ENCODE measurements at places on chromosomes 4 and X. TPM values are rescaled to one million over a fixed set of nuclear protein-coding genes. Genes with fewer than 3 reads are reported as not detected.

DNA sequence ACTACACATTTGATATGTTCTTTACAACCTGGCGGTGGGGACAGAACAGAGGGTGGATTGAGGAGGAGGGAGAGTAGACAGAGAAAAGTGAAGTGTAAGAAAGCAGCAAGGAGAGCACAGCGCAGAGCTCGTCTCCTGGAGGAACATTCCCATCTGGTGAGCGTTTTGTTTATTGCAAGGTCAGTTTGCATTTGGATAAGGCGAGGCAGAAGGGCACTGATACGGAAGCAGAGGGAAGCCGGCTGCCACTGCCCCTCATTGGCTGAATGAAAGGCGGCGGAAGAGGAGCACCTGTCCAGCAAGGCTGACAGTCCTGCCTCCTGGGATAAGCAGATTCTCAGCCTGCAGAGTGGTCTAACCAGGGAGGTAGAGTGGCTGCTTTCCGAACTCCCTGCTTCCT lies 83.2 kb downstream of the GPR143 start:
- no peak for DNase-seq

- DNase-seq, result no peak
Observed at GRCh38 chr4:182018691-182019090, 224.5 kb upstream of the TENM3 start.

GRCh38 chrX:133786382-133786781 lies 199.0 kb downstream of the GPC3 start:
- DNase-seq, result no peak

DNA sequence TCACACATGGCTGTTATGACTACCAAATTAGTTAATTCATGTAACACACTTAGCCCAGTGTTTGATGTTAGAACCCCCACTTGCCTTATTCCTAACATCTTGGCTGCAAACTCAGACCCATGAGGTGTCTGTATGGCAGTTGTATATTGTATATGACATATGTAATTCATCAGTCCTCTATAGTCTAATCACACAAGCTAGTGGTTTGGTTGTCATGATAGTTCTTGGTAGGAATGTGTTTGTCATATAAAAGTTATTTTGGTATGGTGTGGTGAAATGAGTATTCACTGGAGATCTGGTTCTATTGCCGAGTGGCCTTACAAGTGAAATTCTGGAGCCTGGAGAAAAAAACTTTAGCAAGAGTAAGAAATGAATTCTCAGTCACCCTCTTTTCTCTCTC lies 149.2 kb downstream of the AWAT2 start:
- no peak for DNase-seq

DNA sequence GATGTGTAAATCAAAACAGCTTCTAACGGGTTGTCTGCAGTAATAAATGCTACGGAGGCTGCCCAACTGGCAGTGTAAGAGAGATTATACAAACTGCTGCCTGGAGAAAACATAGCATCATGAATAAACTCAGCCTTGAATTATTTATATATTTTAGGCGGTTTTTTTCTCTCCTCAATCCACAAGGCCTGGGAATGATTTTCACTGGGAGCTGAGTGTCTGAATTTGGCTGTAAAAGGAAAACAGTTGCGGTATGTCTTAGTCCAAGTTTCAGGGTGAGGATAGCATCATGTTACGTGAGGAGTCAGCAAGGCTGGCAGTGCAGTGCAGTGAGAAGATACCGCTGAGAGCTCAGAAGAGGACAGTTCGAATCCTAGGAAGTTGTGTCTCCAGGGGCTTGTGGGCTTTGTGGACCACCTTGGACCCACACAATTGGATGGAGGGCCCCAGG lies 291.5 kb upstream of the BOD1L1 start:
- DNase-seq, result peak; percentile 37

GRCh38 chrX:14501327-14501726 lies 28.0 kb upstream of the GLRA2 start:
- no peak for DNase-seq

GRCh38 chr4:119053245-119053644 lies 82.4 kb upstream of the MYOZ2 start:
- DNase-seq, result no peak

- no peak for DNase-seq
Observed at GRCh38 chrX:120749141-120749846, 119.4 kb upstream of the C1GALT1C1 start.

DNA sequence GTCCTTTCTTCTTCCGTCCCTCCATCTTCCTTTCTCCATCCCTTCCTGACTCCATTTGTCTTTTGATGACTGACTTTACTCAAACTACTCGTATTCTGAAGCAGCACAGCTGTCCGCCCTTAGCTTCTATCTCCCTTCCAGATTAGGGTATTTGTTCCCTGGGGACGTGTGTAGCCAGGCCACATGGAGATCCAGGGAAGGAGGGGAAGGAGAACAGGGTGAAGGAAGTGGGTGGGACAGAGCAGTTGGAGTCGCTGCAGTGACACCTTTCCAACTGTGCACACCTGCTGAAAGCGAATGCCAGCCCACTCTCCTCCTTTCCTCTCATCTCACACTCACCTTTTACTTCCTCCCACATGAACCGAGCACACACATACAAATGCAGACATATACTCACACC lies 323.8 kb downstream of the DCTD start:
- DNase-seq, result no peak

DNA sequence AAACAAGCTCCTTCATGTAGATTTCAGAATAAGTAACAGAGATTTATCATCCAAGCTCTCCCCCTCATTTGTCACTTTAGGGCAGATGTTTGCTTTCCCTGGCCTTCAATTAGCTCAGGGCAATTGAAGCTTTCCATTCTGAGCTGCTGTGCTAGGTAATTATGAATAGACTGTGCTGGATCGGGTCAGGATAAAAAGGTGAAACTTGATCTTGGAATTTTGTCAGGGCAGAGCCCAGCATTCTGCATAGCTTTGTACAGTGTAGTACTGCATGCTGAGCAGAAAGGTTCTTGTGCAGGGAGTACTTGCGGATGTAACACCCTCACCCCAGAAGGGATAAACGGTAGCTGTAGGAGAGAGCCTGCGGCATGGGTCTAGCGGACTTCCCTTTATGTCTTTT lies 64.0 kb upstream of the CLDN34 start:
- DNase-seq, result no peak

DNA sequence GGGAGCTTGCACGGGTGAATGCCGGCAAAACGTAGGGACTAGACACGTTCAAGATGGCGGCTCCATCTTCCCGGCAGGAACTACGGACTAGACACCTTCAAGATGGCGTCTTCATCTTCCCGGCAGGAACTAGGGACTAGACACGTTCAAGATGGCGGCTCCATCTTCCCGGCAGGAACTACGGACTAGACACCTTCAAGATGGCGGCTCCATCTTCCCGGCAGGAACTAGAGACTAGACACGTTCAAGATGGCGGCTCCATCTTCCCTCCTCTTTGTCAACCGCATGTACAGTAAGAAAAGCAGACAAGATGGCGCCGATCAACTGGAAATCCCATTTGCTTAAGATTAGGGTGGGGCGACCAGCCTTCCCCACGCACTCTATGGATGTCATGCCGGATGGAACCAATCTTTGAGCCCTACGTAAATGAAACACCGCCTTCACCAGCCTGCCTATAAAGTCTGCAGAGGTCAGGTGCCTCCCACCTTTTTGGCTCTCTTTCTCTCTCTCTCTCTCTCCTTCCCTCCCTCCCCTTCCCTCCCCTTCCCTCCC lies 222.4 kb downstream of the CRLF2 start:
- no peak for DNase-seq

GRCh38 chr4:9891740-9892139 lies 110.3 kb downstream of the DRD5 start:
- no peak for DNase-seq

- no peak for DNase-seq
Observed at GRCh38 chr4:27276307-27277073, 415.8 kb downstream of the STIM2 start.

DNA sequence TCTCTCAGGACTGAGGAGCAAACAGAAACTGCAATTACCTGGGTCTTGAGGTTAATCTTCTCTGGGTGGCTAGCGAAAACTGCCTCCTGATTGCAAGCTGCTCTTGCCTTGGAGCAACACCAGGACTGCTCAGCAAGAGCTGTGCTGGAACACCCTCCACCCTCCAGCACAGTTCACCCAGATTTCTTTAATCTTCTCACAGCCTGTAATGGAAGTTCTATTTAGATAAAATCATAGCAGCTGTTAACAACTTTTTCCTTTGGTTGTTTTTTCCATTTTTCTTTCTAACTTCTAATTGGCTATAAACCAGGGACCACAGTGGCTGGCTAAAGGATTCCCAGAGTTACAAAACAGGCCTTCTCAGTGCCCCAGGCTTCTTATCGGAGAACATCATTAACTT lies 36.3 kb downstream of the OPHN1 start:
- no peak for DNase-seq

- DNase-seq, result no peak
Observed at GRCh38 chrX:45758738-45759397, 558.2 kb upstream of the DIPK2B start.

DNA sequence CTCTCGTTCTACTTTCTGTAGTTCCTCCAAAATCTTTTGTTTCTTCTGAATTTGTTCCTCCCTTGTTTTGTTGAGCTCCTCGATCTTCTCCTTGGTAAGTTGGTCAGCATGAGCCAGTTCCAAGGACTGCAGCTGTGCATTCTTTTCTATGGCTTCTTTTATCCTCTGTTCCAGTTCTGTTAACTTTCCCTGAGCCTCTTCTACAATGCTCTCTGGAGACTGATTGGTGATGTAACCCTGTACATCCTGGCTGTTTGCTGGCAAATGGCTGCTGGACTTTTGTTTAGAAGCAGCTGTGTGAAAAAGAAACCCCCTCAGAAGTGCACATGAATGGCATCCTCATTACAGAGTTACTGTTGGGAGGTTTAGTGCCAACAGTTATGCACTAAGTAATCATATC lies 70.5 kb upstream of the COX18 start:
- DNase-seq, result no peak

RAI2 gene
- total RNA-seq, result 18.1 TPM

DACH2 gene
- total RNA-seq, result not detected

MAGEA4 gene
- not detected for total RNA-seq

ERVMER34-1 gene
- 4.5 TPM for total RNA-seq

Measured in Right ventricle myocardium superior (tissue), 1 donor.